ENCODE measurements at places on chromosomes 16 and 17.

DNA sequence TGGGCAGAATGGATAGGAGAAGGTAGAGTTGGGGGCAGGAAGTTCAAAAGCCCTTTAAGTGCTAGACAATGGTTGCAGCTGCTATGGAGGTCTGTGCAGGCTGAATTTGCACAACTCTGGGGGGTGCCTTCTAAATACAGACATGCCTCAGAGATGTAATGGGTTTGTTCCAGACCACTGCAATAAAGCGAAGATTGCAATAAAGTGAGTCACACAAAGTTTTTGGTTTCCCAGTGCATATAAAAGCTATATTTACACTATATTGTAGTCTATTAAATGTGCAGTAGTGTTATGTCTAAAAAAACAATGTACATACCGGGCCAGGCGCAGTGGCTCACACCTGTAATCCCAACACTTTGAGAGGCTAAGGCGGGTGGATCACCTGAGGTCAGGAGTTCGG lies 60.5 kb upstream of the MYOCD start:
- DNase-seq, result no peak

GRCh38 chr17:17448723-17449122 lies 28.1 kb upstream of the MED9 start:
- no peak for DNase-seq

DNA sequence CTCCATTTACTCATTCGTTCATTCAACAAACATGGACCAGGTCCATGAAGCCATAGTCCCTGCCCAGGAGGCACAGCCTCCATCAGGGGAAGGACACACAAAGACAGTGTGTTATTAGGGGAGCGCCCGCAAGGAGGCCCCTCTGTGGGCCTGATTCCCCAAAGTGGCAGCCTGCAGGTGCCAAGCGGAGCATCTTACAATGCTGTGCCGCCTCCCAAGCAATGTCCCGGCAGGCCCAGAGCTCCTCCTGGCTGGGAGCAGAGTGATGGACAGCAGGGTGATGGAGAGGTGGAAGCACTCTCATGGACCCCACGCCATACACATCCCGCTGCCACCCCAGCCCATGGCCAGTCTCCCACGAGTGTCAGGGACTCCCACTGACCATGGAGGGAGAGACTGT lies 25.8 kb downstream of the TRPV1 start:
- DNase-seq, result no peak

- DNase-seq, result no peak
These were observed 35.9 kb downstream of the RANBP10 start for GRCh38 chr16:67770346-67770991.

- DNase-seq, result no peak
These were observed 166.9 kb downstream of the CDH13 start for GRCh38 chr16:82793528-82794245.

DNA sequence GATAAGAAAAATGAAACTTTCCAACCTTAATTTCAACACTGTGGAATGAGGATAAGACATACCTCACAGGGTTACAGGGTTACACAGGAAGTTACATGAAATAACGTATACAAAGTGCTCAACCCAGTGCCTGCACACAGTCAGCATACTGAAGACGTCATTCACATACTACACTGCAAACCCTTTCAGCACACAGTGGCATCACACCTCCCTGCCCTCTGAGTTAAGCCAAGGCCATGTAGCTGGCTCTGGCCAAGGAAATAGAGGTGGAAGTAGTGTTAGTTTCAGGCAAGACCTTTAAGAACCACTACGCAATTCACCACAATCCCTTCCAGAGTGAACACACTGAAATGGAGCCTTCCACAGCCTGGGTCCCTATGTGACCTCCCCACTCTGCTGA lies 46.6 kb upstream of the GSG1L start:
- no peak for DNase-seq

- no peak for DNase-seq
These were observed 62.4 kb downstream of the NKD1 start for GRCh38 chr16:50610331-50611262.

- no peak for DNase-seq
These were observed 28.0 kb downstream of the YWHAE start for GRCh38 chr17:1371893-1372590.

GRCh38 chr16:56930486-56931270 lies 1.3 kb upstream of the HERPUD1 start:
- no peak for DNase-seq

All from hematopoietic multipotent progenitor cell treated with erythropoietin and hydrocortisone succinate and interleukin-3 and kit ligand, for 15 days (in vitro differentiated cells).